DMS53 (cell line): ENCODE measurements at places on chromosomes 3 and 15.
A peak's percentile ranks its signal among the peaks of the same experiment; 100 is the strongest.

DNA sequence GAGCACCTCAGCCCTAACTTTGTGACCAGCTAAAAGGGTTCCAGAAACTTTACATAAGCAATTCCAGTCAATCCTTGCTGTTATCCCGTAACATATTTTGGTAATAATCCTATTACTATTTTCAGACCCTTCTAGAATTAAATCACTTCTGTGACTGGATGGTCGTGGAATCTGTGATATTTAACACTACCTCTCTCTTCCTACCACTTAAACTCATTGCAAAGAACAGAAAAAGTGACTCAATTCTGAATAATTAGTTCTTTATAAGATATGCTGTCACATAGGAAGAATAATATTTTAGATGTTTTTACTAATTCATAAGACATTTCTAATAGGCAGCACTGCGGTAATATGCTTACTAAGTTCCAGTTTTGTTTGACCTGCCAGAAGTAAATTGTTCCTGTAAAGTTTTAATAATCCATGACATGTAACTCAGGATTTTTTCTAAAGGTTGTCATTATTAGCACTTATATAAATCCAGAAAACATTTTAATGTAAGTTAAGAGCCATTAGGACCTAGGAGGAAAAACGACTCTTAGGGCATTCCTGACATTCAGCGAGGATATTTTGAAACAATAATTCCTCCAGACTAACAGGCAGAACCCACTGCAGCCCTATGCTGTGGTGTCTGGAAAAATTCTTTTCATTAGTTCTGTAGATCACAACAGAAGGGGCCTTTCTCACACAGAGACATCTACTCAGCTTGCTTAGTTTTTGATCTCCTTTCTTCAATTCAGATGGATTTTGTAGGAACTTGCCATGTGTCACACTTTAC is 113.3 kb upstream of the MBNL1 start:
- DNase-seq: no peak

- DNase-seq: no peak
Observed at GRCh38 chr3:99948467-99949089, 130.9 kb downstream of the CMSS1 start.

GRCh38 chr15:70091726-70092463 is 5.8 kb downstream of the TLE3 start:
- peak; percentile 79 for DNase-seq

DNA sequence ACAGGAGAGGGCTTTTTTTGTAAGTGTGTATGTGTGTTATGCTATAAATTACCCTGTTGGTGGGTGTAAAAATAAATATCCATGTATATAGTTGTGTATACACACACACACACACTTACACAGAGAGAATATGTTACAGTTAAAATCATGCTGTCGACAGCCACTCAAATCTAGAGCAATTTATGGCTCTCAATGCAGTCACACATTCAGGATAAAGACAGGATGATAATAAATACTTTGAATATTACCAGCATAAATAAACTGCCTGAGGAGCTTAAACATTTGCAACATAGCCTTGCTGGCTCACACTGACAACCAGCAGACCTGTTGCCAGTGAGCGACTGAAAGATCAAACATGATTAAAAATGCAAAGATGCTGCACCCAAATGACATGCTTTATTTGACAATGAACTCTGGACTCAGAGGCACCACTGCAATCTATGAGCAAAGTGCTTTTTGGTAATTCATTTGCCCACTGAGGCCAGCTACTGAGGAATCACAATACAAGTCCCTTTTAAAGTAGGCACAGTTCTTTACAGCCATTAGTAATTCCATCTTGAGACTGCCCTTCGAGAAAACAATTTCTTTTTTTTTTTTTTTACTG is 458.9 kb downstream of the FHIT start:
- no peak for DNase-seq

DNA sequence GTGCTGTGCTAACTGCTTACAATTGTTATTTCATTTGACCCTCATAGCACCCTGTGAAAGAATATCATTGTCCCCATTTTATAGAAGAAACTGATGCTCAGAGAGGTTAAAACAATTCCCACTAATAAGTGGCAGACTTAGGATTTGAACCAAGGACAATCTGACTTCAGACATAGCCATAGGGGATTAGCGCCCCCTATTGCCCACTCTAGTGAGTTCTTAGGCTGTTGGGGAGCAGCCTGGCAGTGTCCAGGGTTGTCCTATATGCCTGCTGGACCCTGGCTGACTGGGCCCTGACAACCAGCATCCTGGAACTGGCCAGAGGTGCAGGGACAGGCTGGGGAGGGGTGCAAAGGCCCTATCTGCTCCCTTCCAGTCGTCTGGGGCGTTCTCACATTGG is 15.4 kb downstream of the DPH3 start:
- DNase-seq: peak; percentile 9
